CD4-positive, alpha-beta T cell (primary cell): ENCODE measurements at places on chromosomes 2 and 18. TPM values are rescaled to one million over a fixed set of nuclear protein-coding genes. Genes with fewer than 3 reads are reported as not detected.

The GULP1 gene
- not detected for total RNA-seq

The SAP130 gene
- total RNA-seq, result 19.2 TPM

The AGXT gene
- total RNA-seq, result not detected

The LONRF2 gene
- total RNA-seq, result 0.06 TPM

The CDH2 gene
- total RNA-seq, result not detected

The PRKD3 gene
- 44.1 TPM for total RNA-seq

The CCDC148 gene
- total RNA-seq, result not detected

The CHRNA1 gene
- 0.17 TPM for total RNA-seq

The ALKAL2 gene
- not detected for total RNA-seq

The EIPR1 gene
- 11.0 TPM for total RNA-seq

The TPRKB gene
- 18.2 TPM for total RNA-seq

The CDH19 gene
- not detected for total RNA-seq

The APCDD1 gene
- total RNA-seq, result not detected

The AMER3 gene
- total RNA-seq, result not detected

The FAP gene
- total RNA-seq, result not detected

The PDE11A gene
- total RNA-seq, result not detected

The FAM124B gene
- total RNA-seq, result 1.1 TPM

The TNFRSF11A gene
- total RNA-seq, result 1.7 TPM

The DYSF gene
- 0.27 TPM for total RNA-seq

The IL1F10 gene
- total RNA-seq, result not detected

The TUBA4B gene
- total RNA-seq, result not detected

The COL6A3 gene
- total RNA-seq, result 1.3 TPM

The EFR3B gene
- total RNA-seq, result not detected

The DUSP19 gene
- total RNA-seq, result 0.14 TPM

The EIF2B4 gene
- total RNA-seq, result 34.0 TPM
